Activated CD4-positive, alpha-beta T cell treated with anti-CD3 and anti-CD28 coated beads for 36 hours (primary cell): ENCODE measurements at places on chromosomes 4 and X.
A peak's percentile ranks its signal among the peaks of the same experiment; 100 is the strongest.

- DNase-seq, result no peak
Measured at GRCh38 chrX:134801267-134801666, 143.0 kb upstream of the PLAC1 start.

DNA sequence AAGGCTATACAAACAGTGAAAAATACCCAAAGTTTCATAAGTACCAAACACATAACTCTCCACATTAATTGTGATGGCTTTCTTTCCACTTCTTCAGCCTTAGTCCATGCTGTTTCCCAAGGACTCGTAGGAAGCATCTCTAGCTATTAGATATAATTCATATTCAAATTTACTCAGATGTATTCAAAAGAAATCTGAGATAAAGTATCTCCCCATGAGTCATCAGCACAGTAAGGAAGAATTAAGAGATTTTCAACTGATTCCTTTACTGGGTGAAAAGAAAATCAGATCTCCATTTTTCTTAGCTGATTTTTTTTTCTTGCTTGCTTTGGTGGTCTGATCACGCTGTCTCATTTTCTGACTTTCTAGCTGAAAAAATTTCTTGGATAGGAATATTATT is 71.7 kb downstream of the MID1 start:
- no peak for DNase-seq

DNA sequence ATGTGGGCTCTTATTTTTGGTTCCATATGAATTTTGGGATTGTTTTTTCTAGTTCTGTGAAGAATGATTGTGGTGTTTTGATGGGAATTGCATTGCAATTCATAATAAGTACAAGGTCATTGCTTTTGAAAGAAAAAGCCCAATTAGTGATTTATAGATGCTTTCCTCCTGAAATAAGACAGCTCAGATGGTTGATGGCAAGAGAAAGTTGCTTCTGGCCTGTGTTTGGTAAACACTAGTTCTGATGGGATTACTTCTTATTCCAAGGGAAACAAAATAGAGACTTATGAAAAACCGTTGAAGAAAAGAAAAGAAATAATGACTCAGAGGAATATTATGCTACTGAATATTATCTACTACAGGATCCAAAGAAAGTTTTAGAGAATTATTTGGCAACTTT is 144.9 kb downstream of the SPANXA1 start:
- DNase-seq, result no peak

DNA sequence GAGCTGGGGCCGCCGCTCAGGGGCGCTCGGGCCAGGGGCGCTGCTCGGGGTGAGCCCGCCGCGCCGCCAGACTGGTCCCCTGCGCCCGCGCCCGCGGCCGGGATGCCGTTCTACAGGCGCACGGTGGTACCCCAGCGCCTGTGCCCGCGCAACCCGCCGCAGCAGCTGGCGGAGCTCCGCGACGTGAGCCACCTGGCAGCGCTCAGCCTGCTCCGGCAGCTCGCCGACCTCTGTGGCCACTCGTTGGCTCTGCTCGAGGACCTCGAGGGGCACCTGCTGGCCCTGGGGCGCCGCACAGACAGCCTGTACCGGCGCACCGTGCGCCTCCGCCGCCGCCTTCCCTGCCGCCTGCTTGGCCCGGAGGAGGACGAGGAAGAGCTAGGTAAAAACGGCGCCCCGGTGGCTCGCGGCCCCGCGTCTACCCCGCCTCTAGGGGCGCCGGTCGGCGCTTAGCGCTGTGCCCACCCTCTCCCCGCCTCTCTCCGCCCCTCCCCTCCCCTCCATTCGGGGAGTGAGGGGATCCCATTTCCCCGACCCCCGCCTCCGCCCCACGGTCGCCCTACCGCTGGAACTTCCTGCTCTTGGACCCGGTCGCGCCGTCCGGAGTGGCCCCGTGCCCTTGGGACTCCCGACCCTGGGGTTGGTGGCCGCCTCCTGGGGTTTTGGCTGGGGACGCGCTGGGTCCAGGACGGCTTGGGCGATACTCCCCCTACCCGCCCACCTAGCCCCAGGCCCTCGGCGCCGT is 513 bp downstream of the NHSL2 start:
- DNase-seq, result peak; percentile 57

GRCh38 chr4:6622744-6623143 is 17.7 kb upstream of the MRFAP1 start:
- DNase-seq, result no peak

DNA sequence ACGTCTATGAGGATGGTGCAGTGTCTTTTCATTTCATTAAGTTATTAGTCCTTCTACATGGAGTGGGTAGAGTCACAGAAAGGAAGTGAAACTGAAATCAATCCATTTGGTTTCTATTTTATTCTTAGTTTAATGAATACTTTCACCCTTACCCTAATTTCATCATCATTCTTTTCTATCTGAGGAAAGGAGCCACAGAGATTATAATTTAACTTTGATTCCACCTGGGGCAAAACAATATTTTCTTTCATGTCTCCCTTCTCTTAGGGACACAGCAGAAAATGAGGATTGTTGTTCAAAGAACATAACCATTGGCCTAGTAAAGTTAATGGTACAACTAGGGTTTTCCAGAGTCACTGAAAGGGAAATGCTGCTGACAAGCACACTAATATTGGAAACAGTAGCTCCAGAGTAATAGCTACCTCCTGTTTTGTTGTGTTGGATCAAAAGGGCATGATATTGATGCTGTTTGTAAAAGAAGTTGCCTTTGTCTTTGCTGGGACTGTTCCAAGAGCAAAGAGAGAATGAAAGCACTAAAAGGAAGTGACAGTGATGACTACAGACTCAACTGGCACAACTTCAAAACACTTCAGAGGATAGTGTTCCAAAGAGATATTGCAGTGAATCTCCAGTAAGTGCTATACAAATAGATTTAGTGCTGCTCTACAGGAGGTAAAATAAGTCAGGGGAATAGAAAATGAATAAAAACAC is 247.1 kb upstream of the PITX2 start:
- no peak for DNase-seq

DNA sequence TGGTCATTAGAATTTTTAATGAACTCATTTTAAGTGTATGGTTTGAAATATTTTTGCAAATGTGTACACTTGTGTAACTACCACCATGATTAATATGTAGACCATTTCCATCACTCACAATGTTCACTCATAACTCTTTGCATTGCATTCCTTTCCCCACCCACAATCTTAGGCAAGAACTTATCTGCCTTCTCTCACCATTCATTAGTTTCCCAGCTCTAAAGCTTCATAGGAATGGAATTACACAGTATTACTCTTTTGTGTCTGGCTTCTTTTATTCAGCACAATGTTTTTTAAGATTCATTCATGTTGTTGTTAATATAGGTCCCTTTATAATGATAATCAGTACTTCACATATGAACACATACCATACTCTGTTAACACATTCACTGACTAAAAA is 106.1 kb downstream of the ARAP2 start:
- no peak for DNase-seq

DNA sequence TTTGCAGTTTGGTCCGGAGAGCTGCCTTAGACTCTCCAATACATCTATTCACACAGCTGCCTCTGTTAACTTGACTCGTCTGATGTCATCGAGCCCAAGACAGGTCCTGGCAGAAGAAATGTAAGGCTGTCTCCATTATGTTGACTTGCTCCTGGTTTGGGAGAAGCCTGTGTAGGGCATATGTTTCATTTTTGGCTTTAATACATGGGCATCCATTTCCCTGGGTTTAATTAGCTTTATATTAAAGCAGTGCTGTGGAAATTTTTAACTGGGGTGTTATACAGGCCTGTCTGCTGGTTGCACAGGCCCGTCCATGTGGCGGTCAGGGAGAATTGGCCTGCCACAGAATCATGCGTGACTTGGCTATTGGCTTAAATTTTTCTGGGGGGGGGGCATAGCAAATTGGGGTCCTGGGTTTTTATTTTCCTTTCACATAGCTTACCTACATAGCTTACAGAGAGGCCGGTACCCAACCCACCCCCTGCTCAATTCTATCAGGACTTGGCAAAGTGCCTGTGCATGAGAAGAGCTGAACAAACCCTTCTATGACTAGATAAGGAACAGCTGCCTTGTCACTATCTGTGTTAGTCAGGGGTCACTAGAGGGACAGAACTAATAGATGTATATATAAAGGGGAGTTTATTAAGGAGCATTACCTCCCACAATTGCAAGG is 123.5 kb upstream of the WDR1 start:
- no peak for DNase-seq

DNA sequence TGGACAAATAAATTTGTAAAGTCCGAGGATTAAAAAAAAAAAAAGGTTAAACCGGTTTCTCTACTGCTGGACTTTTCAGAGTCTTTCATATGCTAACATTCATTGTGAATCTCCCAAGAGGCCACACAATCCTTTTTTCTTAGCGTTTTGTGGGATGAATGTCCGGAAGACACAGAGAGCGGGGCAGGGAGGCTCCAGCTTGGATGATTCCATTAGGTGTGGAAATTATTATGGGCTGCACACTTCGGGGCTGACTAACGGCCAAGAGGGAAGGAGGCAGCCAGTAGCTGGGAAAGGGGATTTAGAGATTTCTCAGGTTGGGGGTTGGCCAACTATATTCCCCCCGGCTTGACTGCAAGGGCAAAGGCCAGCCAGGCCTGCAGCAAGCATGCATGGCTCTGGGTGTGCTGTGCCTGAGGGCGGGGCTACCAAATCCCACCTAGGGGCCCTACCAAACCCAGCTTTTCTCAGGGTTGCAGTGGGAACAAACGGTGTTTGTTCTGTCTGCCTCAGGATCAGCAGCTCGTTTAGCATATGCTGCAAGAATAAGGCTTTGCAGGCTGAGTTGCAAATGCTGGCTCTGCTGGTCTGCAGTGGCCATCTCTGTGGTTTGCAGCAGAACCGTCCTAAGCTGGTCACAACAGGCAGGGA is 28.6 kb downstream of the NYX start:
- no peak for DNase-seq

GRCh38 chr4:122622400-122622799 is 1.5 kb upstream of the IL21 start:
- no peak for DNase-seq

GRCh38 chrX:40440866-40441265 is 139.9 kb upstream of the ATP6AP2 start:
- DNase-seq, result no peak

- DNase-seq, result peak; percentile 17
Measured at GRCh38 chr4:4247696-4248028, 361 bp downstream of the TMEM128 start.

GRCh38 chr4:80787306-80787705 is 243.2 kb upstream of the BMP3 start:
- no peak for DNase-seq

GRCh38 chr4:7841071-7841470 is 98.6 kb downstream of the AFAP1 start:
- no peak for DNase-seq

DNA sequence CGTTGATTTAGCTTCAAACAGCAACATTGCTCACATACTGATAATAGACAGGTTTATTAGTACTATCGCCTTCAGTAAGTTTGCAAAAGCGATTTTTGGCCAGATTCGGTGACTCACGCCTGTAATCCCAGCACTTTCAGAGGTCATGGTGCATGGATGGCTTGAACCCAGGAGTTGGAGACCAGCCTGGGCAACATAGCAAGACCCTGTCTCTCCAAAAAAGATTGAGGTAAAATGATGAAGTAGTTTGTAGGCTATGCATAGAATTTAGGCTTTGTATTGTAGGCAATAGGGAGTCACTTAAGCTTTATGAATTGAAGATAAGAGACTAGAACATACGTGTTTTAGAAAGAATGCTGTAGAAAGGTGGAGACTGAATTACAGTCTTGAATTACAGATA is 1.1 kb upstream of the GNPDA2 start:
- no peak for DNase-seq

GRCh38 chr4:83378419-83378818 is 43.8 kb upstream of the HPSE start:
- DNase-seq, result peak; percentile 26

DNA sequence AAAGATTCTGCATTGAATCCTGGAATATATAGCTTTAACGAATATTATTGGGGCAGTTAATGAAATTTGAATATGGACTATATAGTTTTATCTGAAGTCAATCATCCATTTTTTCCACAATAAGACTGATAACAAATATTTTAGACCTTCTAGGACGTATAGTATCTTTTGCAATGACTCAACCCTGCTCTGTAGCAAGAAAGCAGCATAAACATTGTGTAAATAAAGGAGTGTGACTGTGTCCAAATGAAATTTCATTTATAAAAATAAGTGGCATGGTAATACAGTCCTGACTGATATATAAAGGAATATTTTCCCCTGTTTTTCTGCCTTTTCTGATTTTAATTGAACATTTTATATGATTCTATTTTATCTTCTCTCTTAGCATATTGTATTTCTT is 947.7 kb upstream of the SLIT2 start:
- DNase-seq, result no peak

DNA sequence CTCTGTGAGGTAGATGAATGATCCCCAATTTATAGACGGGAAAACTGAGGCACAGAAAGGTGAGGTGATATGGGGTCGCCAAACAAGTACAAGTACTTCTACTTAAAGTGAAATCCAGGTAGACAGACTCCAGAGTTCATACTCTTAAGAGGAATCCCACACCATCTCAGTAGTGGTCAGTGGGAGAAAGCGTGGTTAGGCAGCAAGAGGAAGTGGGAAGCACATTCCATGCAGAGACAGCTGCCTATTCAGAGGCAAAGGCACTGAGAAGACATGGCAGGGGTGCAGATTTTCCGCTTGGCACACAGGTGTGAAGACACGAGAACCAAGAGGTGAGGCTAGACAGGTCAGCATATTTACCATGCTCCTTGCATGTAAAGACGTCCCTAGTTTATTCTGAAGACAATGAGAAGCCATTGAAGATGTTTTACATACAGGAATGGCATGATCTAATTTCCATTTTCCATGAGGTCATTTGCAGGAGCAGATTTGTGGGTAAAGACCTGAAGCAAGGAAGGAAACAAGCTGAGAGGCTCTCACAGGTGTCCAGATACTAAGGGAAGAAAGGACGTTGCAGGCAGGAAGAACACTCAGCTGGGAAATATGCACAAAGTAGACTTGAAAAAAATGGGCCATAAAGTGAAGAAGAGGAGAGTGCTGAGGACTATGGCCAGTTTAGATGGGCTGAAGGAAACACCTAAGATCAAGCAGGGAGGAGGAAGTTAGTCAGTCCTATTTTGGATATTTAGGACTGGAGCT is 17.3 kb upstream of the CLNK start:
- DNase-seq, result no peak

- no peak for DNase-seq
Measured at GRCh38 chrX:81537723-81538122, 335.8 kb downstream of the SH3BGRL start.

DNA sequence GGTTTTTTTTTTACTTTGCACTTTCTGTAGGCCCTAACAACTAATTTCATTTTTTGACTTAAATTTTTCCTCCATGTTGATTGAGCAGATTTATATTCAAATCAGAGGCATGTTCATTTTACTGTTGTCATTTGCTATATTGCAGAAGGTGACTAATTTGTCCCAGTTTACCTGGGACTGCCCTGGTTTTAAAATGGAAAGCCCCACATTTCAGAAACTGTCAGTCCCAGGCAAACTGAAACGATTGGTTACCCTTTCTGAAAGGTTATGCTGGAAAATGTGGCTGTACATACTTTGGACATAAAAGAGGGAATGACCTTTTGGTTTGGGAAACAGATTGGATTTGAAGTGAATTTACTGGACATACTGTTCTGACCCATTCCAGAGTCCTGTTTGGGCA is 160.0 kb downstream of the SPCS3 start:
- DNase-seq, result no peak
